ENCODE measurements at places on chromosomes 5 and 9.

DNA sequence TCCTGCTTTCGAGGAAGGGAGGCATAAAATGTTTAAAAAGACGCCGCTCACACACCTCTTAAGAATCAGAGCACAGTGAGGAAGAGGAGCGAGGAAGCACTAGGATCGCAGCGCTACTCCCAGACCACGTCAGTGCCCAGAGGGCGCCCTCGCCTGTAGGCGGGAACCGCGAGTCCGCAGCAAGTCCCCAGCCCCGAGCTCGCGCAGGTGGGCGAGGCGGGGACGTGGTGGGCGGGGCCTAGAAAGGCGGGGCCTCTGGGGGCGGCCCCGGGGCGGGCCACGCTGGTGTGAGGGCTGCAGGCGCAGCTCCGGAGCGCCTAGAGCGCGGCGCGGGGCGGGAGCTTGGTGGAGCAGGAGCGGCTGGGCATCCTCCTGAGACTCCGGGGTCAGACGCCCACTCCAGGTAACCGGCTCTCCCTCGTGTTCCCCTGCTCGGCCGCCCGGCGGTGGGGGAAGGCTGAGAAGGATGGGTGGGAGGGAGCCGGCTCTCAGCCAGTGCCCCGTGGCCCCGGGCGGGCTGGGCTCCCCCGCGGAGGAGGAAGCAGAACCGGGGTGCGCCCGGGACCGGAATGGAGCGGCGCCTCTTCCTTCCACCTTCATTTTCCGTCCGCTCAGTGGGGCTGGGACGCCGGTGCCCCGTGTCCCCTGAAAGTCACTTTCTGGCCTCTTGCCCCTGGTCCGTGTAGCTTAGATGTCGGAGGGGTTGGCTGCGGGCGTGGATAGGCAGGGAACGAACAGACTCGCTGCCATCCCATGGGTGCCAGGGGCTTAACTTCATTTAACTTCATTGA, at the start of gene GCNT1:
TSS of gene GCNT1 (plus strand) at position 280 of the 791 bp plus-strand sequence. CDS start 43,200 bp downstream, outside the sequence.
- peak; percentile 57 for DNase-seq

DNA sequence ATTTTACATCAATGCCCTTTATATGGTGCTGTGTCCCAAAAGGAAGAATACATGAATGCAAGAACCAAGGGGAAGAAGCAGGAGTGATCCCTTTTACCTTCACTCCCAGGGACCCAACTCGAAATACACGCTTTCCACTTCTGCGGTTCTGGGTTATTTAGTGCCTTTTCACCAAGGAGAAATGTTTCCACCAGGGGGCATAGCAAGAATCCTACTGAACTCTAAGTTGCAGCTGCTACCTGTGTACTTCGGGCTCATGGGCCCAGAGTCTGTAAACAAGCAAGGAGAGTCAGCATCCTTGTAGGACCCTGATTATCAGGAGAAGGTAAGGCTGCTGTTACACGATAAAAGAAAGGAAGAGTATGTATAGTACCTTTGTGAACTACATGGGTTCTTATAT, 45.7 kb downstream of the DPYSL3 start:
- DNase-seq = no peak

DNA sequence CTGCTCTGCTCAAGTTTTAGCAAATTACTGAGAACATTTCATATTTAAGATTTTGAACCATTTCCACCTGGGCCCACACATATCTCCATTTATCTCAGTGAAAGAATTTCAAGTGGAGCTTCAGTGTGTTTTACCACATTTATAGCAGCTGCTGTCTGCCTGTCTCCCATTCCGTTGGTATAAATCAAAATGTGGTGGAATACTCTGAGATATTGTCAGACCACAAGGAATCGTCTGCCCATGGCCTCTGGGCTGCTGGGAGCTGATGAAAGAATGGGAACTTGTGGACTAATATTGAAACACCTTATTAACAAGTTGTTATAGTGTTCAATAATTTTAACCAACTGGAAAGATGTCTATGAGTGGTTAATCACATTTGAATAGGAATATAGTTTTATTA, 33.3 kb downstream of the MAST4 start:
- DNase-seq = no peak

DNA sequence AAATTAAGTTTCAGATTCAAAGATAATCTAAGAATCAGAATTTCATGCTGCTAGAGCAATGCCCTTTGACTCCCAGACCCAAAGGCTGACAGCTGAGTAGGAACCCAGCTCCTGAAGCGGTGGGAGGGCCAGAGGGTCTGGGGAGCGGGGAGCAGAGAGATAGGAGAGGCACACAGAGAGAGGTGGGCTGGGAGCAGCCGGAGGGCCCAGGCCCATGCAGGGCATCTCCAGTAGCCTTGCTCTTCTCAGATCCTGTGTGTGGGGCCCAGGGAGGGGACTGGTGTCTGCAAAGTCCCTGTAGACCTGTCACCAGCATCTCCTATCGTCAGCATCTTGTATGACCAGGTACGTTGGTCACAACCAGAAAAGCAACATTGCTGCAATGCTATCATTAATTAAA, 75.3 kb upstream of the OLFM1 start:
- DNase-seq = no peak

Data from cortex of kidney (tissue), 1 donor.